Activated naive CD8-positive, alpha-beta T cell treated with anti-CD3 and anti-CD28 coated beads, Interleukin-2, amount 10 ng/mL, durations not matched to agents 7 days and 5 days (primary cell): ENCODE measurements at places on chromosomes 5 and 9.

DNA sequence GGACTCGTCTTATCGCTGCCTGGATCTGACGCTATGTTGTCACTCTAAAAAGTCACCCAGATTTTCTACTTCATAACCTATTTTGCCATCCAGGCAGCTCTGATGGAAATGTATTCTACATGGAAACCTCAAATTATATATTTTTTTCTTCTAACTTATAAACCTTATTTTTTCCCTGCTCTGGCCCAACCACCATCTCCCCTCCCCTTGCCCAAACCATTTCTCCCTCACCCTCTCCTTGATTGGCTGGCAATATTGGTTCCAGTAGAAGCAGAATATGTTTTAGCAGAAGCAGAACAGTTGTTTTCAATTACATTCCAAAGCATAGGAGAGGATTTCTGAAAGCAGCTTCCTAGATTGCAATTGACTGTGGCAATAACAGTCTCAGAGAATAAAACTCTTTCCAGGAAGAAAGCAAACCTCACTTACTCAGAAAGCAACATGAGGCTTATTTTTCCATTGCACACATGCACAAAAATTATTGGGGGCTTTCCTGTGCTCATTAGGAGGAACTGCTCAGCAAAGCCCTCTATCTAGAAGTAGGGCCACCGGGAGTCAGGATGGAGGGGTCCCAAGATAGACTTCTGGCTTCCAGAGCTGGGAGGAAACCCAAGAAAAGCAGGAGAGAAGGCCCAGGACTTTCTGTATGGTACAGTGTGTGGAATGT lies 191.8 kb downstream of the ESM1 start:
- DNase-seq: no peak

GRCh38 chr5:136012041-136012804 lies 16.6 kb upstream of the TGFBI start:
- DNase-seq: no peak

- no peak for DNase-seq
These were observed 114.3 kb upstream of the CDH18 start for GRCh38 chr5:20102293-20102692.

DNA sequence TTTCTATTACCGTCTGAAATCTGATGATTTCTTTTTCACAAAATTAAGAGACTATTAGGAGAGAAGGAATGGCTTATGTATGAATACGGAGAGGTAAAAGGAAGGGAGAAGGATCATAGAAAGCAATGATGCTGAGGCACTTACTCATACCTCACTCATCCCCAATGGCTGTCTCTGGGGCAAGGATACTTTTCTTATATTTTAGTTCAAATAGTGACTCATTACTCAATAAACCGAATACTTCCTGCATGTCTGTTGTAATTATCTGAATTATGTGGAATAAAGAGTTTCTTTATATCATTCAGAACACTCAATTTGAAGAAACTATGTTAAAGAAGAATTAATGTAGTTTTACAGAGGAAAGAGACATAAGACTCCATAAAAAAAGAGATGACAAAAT lies 284.5 kb upstream of the NUDT12 start:
- no peak for DNase-seq

DNA sequence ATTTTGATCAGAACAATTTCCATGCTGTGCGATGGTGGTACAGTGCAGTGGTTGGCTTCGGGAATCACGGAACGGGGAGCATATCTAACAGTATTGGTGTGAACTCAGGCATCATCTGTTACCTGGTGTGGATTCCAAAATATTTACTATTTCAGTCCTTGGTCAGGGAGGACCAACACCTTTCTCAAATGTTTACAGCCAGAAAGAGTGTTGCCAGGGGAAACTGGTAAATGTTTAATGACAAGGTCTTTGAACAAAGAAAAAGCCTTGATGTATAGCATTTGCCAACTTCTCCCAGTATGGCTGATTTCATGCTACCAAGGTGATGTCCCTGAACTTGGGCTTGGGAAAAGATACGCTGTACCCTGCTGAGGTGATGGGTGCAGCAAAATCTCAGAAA lies 145.6 kb upstream of the POC5 start:
- DNase-seq: no peak

- DNase-seq: no peak
These were observed 52.2 kb downstream of the GKAP1 start for GRCh38 chr9:83765376-83765775.

GRCh38 chr9:124342402-124342775 lies 72.9 kb downstream of the PSMB7 start:
- no peak for DNase-seq

DNA sequence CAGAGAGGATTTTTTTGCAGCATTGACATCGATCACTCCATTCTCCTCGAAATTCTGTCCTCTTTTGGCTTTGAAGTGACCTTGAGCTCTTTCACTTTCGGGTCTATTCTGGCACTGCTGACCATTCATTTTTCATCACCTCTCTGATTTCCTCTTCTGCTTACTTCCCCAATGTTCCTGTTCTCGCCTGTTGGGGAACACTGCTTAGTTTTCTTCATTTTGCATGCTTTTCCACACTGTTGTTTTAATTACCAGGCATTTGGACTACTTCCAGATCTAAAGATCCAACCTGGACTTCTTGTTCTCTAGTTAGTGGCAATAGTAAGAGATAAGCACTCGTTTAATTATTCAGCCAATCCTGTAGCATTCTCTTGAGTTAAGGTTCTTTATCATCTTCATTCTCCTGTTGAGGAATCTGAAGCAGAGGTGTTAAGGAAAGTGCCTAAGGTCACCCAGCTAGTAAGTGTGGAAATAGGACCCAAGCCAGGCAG lies 53.4 kb downstream of the MAN2A1 start:
- no peak for DNase-seq
